Muscle of back (tissue), 13 donors: ENCODE measurements at places on chromosomes 13 and 19. TPM values are rescaled to one million over a fixed set of nuclear protein-coding genes. Genes with fewer than 3 reads are reported as not detected.

DNA sequence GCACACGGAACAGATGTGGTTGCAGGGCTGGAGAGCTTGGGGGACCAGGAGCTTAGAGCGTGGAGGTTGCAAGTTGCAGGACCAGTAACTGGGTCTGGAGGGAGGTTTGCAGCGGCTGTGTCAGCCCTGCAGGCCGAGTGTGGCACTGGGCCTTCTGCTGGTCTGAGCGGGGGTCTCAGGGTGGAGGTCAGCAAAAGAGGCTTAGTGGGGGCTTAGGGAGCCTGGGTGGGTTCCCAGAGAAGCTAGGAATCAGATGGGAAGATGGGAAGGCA is 5.8 kb upstream of the HCN2 start:
- DNase-seq, result no peak

GRCh38 chr13:25881136-25881926 is 170.5 kb downstream of the SHISA2 start:
- DNase-seq, result no peak

GRCh38 chr19:56217039-56217949 is 15.2 kb downstream of the ZSCAN5C start:
- peak; percentile 55 for DNase-seq

DNA sequence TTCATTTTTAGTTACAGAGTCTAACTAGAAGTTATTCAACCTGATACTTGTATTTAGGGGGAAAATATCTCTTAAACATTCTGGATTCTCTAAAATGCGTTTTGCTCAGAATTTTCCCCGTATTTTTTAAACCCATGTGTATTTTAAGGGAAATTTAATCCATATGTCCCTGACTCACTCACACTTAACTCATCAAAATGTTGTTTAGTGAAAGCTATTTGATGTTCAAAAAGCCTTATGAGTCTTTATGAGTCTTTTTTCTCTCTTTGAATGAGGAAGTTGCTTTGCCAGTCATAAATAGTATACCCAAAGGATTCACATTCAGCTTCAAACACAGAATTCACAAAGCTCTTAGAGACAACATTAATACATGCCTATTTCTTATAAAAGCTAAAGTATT is 16.4 kb downstream of the MAB21L1 start:
- no peak for DNase-seq

Gene DIAPH3
- polyA plus RNA-seq, result 10.6 TPM

Gene ZNF90
- polyA plus RNA-seq, result 3.5 TPM

DNA sequence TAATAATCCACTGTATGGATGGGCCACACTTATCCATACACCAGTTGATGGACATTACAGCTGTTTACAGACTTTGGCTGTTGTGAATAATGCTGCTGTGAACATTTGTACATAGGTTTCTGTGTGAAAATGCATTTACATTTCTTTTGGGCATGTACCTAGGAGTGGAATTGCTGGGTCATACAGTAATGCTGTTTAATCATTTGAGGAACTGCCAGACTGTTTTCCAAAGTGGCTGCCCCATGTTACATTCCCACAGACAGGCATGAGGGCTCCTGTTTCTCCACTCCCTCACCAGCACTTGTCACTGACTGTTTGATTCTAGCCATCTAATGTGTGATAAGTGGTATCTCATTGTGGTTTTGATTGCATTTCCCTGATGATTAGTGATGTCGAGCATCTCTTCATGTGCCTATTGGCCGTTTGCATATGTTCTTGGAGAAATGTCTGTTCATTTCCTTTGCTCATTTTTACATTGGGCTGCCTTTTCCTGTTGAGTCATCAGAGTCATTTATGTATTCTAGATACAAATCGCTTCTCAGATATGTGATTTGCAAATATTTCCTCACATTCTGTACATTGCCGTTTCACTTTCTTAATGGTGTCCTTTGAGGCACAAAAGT is 12.8 kb downstream of the TMEM255B start:
- DNase-seq, result no peak
